ENCODE measurements at places on chromosomes 4 and X. TPM values are rescaled to one million over a fixed set of nuclear protein-coding genes. Genes with fewer than 3 reads are reported as not detected.

GRCh38 chrX:33726281-33727160 is 405.6 kb downstream of the FAM47A start:
- no peak for DNase-seq

DNA sequence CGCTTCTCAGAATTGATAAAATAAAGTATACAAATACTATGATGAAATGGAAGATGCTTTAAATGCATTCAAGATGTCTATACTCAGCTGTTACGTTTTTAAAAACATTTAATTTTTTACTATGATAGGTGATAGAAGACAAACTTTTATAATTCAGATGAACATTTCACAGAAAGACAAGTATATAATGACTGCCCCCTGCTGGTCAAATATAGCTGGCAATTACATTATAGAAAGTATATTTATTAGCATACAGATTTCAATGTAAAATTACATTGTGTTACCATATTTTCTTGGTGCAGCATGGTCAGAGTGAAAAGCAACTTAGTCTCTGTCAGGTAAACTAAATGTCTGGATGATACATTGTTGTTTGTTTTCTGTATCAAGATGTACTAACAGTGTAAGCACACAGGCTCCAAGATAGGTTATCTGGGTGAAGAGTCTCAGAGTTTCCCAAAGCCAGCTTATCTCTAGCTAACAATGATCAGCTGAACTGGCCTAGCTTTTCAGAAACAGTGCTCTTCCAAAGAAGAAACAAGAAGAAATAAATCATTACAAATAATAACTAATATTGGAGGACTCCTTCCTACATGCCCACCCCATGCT is 54.1 kb downstream of the SRPX start:
- peak; percentile 56 for DNase-seq

DNA sequence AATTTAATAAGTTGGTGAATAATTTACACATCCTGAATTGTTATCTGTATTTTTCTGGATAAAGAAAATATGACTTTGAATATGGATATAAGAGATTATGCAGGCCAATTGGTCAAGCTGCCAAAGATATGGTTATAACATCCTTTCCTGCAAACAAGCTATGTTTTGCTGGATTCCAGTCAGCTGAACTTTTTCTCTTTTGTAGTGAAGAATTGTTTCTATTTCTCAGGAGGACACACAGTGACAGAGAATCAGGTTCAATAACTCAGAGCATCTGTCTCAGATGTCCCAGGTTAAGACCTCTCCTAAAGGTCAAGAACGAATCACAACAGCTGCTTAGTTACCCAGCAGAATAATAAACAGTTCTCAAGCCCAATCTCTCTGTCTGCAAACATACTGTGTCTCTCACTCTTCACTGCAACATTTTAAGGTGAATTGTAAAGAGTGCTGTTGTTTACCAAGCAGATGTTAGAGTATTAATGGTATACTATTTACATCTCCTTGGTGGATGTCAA is 189.5 kb upstream of the ANKRD50 start:
- no peak for DNase-seq

- peak; percentile 17 for DNase-seq
These were observed 10.0 kb downstream of the ELMOD2 start for GRCh38 chr4:140533951-140534480.

DNA sequence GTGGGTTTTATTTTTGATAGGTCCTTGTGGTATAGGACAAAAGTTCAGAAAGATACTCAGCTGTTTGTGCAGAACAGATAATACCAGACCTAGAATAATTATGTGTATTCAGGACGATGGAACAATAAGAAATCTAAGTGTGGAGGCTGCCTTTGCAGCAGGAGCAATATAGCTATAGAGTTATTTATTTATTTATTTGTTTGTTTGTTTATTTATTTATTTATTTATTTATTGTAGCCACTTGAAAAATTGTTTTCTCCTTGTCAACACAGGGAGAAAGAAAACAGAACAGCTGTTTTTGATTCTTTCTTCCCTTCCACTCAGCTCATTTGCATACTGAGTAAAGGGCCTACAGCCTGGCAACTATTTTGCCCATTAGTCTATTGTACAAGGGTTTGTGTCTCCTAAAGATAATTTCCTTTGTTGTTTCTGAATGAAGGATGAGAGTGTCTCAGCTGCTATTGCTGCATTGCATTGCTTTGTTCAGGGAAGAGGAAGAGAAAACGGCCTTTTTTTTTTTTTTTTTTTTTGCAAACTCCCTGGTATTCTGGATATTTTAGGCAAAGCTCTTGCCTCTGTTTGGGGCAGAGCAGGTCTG is 56.0 kb upstream of the ESX1 start:
- no peak for DNase-seq

- no peak for DNase-seq
These were observed 213.2 kb downstream of the ARHGAP24 start for GRCh38 chr4:85688055-85688740.

DNA sequence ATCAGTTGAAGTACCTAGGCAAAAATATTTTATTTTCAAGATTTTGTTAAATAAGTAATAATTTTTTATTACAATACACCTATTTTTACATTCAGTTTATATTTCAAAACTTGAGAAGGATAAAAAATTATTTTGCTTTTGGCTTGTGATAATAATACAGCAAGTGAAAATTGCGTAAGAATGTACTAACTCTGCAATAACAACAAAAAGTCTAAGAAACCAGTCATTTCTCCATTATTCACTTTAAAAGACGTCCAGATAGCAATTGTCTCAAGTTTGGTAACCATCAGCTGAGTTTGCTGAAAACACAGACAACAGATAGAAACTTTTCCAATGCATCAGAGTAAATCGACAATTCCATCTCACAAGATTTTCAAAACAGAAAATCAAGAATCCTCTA is 12.1 kb downstream of the CXCL8 start:
- DNase-seq: no peak

DNA sequence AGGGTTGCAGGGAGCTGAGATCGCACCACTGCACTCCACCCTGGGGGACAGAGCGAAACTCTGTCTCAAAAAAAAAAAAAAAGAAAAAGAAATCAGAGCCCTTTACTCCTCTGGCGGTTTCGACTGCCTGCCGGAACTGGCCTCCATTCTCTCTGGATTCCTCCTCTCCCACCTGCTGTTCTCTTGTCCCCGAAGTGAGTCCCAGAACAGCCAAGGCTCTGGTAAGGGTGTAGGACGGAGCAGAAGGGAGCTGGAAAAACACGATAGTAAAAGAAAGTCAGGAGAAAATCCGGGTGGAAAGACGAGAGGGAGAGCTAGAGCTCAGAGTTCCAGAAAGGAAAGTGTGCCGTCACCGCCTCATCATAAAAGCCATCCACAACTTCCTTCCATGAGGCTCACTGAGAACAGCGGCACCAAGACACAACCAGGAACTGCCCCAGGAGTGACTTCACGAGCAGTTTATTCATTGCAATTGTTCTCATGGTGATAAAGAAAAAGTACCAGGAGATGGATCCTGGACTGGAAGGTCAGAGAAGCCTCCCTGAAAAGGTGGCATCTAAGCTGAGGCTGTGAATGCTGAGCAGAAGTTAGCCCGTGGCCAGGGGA is 12.3 kb downstream of the TLR3 start:
- DNase-seq: no peak

GRCh38 chr4:184583738-184584502 is 65.3 kb downstream of the CASP3 start:
- no peak for DNase-seq

DNA sequence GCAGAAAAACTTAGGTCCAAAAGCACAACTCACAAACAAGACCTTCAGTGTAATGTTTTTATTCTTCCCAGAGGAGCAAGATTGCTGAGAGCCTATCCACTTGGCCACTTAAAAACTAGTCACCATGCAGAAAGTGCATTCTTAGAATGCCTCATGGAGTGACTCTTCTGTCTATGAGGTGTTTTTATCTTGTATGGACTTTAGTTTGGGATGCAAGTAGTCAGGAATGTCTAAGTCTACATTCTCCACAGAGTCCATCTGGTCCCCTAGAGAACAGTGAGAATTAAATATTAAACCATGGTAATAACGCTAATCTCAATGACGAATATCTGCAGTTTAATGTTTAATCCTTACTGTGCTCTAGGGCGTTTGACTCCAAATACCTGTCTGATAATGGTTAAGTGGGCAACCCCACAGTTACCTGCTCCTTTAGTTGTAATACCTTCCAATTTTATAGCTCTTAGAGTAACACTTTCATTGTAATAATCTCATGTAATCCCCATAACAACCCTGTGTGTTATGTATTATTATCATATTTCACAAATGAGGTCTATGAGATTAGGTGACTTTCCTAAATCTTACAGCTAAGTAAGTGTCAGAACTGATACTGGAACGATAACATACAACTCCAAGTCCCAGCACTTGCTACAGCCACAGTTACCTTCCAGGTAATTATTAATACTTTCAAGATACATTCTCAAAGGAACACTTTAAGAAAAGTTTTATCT is 235.6 kb upstream of the JADE1 start:
- peak; percentile 92 for DNase-seq

DNA sequence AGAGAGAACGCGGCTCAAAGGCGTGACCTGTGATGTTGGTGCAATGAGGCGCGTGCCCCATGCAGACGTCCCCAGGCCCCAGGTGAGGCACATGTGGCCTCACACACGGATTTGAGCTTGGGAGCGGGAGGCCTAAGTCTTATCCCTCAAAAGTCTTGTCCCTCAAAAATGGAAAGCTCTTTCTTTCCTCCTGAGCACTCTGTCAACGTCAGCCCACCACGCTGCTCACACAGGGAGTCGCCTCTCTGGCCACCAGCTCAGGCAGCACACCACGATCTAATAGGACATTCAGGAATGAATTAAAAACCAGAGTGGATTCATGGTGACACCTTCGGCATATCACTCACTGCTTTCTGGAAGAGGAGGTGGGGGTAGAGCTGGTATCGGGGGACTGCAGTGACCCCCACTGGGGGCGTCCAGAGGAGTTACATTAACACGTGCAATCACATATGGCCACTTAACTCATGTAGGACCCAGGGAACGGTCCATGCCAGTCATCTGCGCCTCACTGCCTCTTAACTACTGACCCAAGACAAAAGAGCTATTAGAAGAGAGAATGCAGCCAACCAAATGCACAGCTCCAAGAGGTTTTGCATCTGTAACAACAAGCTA is 21.9 kb upstream of the CYP4V2 start:
- DNase-seq: no peak

Gene CT55
- not detected for total RNA-seq

Gene FABP2
- total RNA-seq: not detected

Gene PNMA6F
- total RNA-seq: not detected

Gene HSFX3
- total RNA-seq: not detected

- DNase-seq: no peak
These were observed 194.0 kb upstream of the CASK start for GRCh38 chrX:42117318-42117717.

Data from fibroblast of the aortic adventitia (primary cell).